Activated naive CD4-positive, alpha-beta T cell (primary cell): ENCODE measurements at places on chromosomes 12 and 14.

GRCh38 chr14:66078006-66078405 is 408.2 kb upstream of the CCDC196 start:
- DNase-seq = no peak

- no peak for DNase-seq
These were observed 838 bp downstream of the LRIG3 start for GRCh38 chr12:58919231-58920101.

- no peak for DNase-seq
These were observed 384.9 kb upstream of the FOXG1 start for GRCh38 chr14:28381656-28382055.

GRCh38 chr12:81161680-81162079 is 83.8 kb downstream of the ACSS3 start:
- DNase-seq = no peak

GRCh38 chr12:31951008-31951407 is 8.2 kb upstream of the RESF1 start:
- DNase-seq = no peak

DNA sequence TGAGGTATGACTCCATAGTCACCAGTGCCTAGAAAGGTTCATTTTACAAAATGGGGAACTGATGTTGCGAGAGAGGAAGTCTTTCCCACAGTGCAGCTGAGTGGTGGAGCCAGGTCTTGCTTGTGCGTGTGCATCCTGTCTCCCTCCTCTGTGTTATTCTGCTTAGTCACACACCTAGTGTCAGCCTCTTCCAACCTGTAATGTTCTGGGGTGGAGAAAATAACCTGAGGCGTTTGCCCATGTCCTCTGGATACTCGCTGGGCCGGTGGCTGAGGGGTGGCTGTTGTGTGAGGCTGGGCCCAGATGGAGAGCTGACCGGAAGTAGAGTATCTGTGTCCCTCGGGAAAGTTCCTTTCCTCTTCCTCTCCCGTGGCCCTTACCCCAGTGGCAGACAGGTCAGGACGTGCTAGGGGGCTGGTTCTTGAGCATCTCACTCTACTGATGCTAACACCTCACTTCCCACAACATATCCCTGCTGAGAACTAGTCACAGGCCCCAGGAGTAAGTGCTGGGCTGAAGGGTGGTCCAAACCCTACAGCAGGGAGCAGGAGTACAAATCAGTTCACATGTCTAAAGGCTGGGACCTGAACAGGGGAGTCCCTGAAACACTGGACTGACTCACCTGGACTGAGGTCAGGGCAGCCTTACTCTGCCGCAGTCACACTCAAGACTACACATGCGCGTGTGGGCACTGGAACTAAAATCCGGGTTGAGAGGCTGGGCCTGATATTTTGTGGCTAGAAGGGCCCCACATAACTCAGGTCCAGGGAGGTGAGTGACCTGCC is 7.0 kb downstream of the MLF2 start:
- peak; percentile 16 for DNase-seq

DNA sequence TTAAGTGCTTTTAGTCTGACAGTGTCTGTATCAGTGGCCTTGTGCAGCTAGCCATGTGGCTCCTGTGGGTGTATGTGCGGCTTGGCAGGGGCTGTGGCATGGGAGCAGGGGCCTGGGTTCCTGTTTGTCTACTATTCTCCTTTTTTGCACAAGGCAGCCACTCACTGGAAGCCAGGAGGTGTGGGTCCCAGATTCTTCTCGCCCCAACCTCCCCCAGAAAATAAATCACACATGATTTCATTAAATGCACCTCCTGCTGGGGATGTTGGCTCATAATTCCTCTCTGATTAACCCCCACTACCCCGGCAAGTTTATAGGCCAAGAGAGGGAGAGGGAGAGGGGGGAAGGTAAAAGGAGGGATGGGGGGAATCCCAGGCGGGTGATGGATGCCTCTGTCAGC is 17.6 kb downstream of the CALCOCO1 start:
- DNase-seq = no peak

DNA sequence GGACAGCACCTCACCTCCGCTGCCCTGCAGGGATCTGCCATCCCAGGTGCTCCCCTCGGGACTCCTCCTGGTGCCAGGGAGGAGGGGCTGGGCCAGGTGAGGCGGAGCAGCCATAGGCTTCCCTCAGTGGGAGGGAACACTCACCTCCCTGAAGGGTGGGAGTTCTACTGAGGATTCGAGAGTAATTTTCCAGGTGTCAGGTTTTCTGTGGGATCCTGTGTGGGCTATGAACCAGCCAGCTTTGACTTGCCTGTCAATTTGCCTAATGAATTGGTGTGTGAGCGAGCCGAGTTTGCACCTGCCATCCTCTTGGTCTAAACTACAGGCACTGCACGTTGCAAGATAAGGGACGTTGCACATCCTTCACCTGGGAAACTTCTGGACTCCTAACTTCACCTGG is 50.3 kb downstream of the NOC4L start:
- DNase-seq = no peak

GRCh38 chr12:92457458-92458180 is 245.2 kb upstream of the PLEKHG7 start:
- DNase-seq = no peak

GRCh38 chr12:590206-590750 is 73.0 kb downstream of the NINJ2 start:
- no peak for DNase-seq

DNA sequence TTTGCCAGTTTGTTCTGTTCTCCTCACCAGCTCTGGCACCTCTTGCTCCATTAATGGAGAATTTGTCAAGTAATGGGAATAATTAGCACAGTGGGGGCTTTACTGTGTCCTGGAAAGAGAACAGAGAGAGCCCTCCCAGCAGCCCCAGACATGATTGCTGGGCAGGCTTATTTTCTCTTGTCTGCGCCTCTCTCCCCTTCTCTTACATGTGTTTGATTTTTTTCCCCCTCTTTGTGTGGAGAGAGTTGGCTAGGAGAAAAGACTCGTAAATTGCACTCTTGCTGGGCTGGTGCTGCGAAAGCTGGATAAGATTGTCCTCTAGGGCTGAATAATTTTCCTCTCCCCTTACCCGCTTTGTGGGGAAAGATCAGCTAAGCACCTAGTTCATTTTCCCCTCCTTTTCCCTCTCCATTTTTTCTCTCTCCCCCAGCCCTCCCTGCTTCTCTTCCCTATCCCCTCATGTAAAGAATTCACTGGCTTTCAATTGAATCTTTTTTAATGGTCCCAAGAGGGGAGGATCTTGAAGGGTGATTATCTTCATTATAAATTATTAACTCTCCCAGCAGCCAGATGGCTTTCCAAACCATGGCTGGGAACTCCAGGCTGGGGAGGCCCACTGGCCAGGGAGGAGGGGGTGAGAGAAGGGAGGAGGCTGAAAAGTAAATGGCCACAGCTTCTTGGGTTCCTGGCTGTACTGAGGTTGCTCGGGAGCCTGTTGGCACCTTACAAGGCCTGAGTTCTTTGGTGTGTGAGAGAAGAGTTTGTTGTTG is 62.2 kb downstream of the NRXN3 start:
- no peak for DNase-seq

DNA sequence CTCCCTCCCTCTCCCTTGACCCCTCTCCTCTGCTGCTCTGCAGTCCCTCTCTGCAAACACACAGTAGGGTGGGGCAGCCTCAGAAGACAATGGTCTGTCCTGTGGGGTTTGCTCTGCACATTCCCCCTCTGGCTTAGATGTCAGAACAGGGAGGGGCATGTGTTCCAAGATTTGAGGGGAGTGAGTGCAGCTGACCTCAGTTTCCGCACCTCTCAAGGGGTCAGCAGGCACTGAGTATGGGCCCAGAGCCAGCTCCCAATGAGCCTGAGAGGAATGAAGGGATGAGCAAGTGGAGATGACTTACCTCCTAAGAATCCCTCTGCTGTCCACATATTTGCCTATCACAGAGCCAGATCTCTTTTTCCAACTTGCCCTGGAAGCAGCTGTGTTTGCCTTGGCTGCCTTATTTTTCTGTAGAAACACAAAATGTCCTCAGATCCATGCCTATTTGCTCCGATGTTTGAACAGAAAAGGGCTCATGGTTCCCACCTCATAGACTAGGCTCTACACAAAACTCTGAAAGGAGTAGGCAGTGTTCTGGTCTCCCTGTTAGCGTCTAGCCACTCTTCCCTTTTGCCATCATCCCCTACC is 111.4 kb downstream of the CRACR2A start:
- DNase-seq = no peak

DNA sequence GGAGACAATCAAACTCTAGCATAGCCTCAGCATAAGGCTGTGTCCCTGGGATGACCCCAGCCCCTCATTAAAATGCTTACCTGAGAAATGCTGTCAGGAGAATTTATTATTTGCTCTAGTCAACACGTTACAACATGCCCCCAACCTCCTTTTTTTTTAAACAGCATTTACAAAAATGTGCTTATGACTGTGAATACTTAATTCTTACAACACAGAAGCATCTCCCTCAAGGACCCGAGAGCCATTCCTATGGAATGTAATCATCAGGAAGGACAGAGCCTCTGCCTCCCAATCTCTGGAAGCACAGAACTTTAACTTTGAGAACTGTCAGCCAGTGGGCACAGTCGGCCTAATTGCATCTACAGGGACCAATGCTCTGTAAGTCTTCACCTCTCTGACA is 136.6 kb upstream of the OVCH1 start:
- DNase-seq = no peak

GRCh38 chr12:53504004-53504920 is 3.0 kb downstream of the NPFF start:
- DNase-seq = no peak

- no peak for DNase-seq
These were observed 1.5 kb downstream of the TMEM132C start for GRCh38 chr12:128268379-128268995.

GRCh38 chr12:49414364-49414763 is 47.1 kb downstream of the SPATS2 start:
- DNase-seq = no peak

DNA sequence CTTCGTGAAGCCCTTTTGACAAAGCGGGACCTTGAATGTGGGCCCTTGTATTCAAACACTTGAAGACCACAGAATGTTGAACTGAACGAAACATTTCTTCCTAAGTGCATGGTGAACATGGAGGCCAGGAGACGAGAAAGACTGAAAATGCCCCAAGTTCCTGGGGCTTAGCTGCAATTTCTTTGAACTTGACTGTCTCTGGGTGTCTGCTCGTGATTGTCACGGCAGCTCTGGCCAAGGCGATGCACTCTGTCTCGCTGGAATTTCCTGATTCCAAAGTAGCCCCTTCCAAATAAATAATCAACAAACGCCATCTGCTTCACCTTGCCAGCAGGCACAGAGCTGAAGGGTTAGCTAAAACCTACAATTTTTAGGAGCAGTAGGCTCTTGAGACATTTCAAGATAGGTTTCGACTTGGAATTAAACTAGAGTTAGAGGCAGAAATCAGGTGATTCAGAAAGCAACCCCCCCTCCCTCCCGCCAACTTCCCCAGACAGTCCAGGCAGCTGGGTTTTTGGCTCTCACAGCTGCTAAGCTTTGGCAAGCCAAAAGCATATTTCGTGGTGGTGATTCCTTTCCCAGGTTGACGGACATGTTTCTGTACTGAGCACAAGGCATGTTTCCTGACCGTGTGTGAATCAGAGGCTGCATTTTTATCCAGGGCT is 13.5 kb upstream of the IRF2BPL start:
- DNase-seq = no peak

DNA sequence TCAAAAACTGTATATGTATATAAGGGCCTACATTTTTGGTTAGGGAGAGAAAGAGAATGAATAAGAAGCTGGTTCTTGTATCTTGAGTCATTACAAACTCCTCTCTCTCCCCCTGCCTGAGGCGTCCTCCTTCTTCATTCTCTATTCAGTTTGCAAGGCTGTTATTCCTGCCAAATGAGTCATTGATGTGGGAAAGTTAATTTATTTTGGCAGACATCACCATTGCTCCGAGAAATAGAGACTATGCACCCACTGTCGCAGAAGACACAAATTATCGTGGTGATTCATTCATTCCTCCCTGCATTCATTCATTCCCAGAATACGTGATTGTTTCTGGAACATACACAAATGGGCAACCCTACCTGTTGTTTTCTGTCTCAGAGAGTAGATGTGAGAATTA is 112.5 kb upstream of the MED13L start:
- no peak for DNase-seq

GRCh38 chr12:57474862-57475261 is 4.8 kb downstream of the ARHGAP9 start:
- DNase-seq = no peak

- no peak for DNase-seq
These were observed 21.2 kb downstream of the DEGS2 start for GRCh38 chr14:100138082-100138787.

- DNase-seq = no peak
These were observed 246.3 kb downstream of the RGS6 start for GRCh38 chr14:72178517-72178916.

DNA sequence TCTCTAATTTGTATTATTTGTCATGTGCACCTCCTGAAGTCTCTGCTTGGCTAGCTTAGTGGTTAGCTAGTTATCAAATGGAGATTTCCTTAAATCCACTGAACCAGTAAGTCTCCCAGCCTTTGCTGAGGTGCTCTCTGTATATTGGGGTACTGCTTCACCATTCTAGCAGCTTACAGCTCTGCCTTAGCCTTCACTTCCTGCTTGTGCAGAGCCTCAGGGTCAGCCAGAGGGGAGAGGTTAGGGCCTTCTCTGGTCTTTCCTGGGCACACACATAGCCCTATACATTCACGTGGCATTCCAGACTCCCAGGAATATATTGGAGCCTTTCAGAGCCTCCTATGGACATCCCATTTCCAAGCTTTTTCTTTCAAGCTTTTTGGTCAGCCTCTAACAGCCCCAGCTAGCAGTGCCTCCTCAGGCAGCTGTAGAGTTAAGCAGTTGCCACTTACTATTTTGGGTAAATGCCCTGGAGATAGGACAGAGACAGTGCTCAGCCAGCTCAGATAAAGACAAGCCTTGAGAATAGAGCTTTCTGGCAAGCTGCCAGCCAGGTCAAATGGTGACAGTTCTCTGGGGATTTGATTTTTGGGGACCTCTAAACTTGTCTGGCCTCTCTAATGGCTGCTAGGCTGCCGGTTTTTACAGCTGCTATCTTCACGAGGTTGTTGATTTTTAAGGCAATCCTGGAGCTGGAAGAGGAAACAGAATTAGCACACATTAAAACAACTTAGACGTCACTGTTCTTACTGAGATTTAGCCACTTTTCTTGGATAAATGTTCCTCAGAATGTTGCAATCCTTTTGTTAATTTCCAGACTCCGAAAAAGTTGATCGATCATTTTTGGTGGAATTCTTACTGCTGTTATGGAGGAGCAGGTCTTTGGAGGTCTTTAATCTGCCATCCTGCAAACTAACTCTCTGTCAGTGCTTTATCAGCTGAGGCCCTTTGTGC is 32.9 kb downstream of the FBXW8 start:
- DNase-seq = no peak

GRCh38 chr12:71892059-71892458 is 46.6 kb upstream of the TPH2 start:
- DNase-seq = no peak
